Activated CD4-positive, alpha-beta T cell treated with anti-CD3 and anti-CD28 coated beads, Interleukin-2, Interleukin-6, amounts not matched to agents 100 ng/mL and 50 ng/mL, durations not matched to agents 16 hours and 8 hours (primary cell): ENCODE measurements at places on chromosomes 3 and 15.

DNA sequence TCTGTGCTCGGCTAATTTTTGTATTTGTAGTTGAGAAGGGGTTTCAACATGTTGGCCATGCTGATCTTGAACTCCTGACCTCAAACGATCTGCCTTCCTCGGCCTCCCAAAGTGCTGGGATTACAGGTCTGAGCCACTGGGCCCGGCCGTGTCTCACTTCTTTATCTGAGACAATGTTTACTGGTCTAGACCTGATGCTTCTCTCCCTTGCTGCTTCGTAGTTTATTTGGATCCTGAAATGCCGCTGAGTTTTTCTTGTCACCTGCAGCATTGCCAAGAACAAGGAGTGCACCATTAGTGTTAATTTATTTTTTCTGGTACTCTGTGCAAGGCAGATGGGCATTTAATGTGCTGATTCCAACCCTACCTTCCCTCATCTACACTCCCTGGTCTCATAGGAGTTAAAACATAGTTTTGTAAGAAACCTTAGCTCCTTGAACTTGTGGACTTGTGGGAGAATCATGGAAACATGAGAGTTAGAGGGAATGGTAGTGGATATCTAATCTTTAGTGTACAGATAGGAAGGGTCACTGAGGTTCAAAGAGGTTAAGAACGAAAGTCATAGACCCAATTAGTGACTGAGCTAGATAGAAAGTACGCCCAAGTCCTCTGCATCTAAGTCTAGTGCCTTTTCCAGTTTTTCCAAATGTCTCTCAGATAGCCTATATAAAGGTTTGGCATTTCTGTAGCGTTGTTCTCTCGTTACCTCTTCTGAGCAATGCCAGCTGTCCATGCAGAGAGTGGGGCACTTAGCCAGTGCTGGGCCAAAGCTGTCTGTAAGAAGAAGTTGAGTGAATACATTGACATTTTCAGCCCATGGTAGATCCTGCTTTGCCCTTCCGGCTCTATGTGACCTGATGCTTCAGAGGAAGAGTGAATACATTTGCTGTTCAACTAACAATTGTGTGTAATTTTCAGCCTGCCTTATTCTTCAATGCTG is 244.1 kb downstream of the LPP start:
- DNase-seq = no peak

GRCh38 chr3:185763347-185764005 is 61.4 kb downstream of the IGF2BP2 start:
- no peak for DNase-seq

DNA sequence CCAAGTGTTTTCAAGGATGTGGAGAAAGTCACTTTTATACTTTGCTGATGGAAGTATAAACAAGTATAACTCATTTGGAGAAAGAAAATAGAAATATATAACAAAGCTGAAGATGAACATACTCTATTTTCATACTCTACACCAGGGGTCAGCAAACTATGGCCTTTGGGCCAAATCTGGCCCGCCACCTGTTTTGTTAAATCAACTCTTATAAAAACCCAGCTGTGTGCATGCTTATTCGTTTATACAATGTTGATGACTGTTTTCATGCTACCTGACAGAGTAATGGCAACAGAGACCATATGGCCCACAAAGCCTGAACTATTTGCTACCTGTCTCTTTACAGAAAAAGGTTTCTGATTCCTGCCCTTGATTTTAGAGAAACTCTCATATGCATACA is 124.0 kb downstream of the NR1D2 start:
- no peak for DNase-seq

DNA sequence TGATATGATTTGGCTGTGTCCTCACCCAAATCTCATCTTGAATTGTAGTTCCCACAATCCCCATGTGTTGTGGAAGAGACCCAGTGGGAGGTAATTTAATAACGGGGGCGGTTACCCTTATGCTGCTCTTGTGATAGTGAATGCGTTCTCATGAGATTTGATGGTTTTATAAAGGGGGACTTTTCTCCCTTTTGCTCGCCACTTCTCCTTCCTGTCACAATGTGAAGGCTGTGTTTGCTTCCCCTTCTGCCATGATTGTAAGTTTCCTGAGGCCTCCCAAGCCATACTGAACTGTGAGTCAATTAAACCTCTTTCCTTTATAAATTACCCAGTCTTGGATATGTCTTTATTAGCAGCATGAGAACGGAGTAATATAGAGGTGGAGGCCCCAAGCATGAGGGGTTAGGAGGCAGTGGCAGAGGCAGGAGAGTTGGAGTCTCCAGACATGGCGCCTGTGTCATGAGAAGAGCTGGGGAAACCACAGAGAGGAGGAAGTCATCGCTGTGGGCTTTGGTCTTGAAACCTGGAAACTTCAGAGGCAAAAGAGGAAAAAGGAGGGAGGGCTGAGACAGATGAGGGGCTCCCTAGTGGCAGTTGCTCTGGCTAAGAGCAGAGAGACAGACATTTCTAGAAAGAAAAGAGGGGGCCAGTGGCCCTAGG is 107.8 kb upstream of the VEPH1 start:
- no peak for DNase-seq

DNA sequence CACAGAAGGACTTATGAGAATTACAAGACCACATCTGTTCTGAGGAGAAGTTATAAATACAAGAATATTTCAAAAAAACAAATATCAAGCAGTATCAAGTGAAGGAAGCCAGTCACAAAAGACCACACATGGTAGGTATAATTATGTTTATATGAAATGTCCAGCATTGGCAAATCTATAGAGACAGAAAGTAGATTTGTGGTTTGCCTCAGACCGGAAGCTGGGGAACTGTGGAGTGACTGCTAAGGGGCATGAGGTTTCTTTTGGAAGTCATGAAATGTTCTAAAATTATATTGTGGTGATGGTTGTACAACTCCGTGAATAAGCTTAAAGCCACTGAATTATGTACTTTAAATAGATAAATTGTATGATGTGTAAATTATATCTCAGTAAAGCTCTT is 136.9 kb downstream of the FRMD5 start:
- DNase-seq = no peak

DNA sequence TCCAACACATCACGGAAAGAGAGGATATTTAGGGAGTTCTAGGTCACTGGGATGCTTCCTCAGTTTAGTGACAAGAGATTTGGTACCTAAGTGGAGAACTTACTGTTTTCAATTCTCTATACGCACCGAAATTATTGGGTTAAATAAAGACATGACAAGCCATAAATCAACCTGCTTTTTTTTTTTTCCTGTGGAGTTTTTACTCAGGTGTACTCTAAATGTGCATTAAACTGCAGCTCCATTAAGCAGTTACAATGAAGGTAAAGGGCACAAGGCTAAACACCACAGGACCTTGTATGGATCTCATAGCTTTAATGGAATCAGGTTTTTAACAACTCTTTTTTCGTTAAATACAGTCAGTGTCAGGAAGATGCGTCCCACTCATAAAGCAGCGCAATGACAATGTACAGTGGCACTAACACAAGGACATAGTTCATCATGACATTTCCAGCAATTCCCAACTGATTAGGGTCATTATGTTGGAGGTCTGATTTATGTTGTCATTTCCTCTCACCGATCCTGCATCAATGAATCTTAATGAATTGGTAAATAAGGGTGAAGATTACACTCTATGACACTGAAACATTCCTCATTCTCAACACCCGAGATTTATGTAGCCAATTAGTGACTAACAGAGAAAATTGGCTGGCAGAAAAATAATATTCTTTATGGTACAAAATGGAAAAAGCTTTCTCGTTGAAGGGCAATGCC is 355.2 kb downstream of the FOXP1 start:
- DNase-seq = no peak

- no peak for DNase-seq
Observed at GRCh38 chr3:169907476-169907875, 3.9 kb upstream of the SAMD7 start.

GRCh38 chr3:124200407-124200806 is 208.5 kb upstream of the ROPN1 start:
- DNase-seq = no peak

DNA sequence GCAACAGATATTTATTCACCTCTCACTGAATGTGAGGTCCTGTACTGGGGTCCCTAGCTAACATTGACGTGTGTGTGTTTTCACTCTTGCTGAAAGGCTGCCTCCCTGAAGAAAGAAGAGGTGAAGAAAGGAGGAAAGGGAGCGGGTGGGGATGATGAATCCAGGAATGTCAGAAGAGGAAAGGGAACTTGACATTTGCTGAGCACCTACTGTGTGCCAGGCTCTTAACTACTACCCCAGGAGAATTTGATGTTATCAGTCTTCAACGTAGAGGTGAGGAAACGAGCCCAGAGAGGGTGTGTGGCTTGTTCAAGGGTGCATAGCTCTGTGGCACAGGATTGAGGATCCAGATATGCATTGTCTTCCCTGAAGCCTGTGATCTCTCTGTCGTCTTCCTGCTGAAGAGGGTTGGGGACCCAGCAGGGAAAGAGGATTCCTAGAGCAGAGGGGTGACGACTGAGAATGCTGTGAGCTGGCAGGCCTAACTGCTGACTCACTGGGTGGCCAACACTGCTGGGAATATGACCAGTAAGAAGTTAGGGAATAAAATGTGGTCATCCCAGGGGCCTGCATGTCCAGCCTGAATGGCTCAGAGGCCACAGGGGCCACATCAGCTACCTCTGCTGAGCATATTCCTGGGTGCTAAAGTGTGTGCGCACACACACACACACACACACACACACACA is 6.6 kb upstream of the ATP2B2 start:
- DNase-seq = no peak

GRCh38 chr3:3031326-3031725 is 78.8 kb downstream of the IL5RA start:
- DNase-seq = no peak

DNA sequence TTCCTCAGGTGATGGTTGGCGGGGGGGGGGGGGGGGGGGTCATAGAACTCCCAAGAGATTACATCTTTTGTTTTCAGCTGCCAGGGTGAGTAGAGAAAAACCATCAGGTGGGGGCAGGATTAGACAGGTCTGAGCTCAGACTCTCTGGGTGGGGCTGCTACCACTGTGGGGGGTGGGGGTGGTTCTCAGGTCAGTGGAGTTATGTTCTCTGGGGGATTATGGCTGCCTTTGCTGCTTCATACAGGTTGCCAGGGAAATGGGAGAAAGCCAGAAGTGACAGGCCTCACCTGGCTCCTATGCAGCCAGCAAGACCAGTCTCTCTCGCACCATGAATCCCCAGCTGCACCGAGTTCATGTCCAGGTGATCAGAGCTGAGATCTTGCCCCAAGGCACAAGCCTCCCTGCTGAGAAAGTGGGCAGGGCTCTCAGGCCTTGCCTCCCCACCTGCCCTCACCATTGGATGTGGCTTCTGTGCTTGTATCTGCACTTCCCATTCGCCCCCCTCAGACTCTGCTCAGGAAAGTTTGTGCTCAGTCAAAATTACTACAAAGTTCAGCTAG is 828.1 kb downstream of the MCTP2 start:
- DNase-seq = no peak

DNA sequence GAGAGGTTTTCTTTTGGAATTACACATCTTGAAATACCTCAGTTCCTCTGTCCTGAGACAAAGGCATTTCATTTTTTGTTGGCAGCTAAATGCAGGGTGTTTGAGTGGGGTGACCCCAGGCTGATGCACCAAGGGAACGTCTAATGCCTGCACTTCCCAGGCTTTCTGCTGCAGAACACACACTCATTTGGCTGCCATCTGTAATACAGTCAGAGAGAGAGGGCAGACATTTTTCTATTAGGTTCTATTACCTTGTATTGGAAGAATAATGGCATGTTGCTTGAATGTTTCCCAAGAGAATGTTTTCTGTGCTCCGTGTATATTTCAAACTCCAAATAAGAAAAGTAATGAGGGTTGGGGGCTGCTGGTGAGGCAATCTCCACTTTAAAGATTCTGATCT is 87.1 kb downstream of the PTPRG start:
- DNase-seq = no peak

- no peak for DNase-seq
Observed at GRCh38 chr15:101128221-101129015, 123.4 kb downstream of the CHSY1 start.

- DNase-seq = no peak
Observed at GRCh38 chr3:87727783-87728182, 331.0 kb downstream of the CGGBP1 start.

DNA sequence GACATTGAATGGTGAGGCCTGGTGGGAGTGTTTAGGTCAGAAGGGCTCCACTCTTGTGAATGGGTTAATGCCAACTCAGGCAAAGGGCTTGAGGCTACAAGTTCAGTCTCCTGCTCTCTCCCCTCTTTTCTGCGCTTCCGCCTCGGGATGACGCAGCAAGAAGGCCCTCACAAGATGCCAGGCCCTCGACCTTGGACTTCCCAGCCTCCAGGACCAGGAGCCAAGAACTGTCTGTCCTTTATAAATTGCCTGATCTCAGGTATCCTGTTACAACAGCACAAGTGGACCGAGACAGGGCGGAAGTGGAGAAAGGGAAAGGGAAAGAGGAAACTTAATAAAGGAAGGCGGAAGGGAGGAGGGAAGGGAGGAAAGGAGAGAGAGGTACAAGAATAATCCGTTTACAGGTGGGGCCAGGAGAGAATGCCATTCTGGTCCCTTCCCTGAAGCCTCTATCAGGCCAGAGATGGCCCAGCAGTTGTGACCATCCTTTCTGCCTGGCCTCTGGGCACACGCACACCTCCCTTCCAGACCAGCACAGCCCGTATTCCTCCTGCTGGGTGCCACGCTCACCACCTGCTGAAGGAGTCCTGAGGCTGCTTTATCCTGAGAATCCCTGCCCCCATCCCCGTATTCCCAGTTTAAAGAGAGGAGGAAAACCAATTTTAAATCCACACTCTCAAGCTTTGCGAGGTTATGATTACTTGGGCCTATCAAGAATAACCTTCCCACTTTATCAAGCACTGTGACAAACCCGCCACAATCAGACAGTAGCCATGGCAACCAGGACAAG is 64.2 kb downstream of the OXNAD1 start:
- DNase-seq = no peak

DNA sequence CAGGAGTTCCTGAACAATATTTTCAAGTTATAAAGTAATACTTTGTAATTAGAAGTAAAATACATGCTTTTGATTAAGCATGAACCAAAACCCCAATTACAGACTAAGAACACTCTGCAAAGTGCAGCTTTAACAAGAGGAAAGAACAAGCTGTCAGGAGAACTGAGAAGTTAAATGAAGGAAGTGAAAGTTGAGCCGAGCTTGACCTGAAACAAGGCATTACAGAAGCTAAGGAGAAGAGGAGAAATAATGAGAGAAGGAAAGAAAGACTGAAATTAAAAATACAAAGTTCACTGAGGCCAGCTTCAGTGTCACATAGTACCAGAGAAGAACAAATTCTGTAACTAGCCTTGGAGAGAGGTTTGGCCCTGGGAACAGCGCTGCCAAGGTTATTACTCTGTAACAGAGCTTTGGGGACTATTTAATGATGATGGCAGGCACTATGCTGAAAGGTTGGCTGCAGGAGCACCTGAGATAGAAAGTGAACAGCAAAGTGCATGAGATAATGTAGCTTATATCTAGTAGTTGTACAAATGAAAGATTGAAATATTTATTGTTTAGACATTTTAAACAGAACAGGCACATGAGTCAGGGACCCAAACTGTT is 241.9 kb upstream of the PEX5L start:
- no peak for DNase-seq

DNA sequence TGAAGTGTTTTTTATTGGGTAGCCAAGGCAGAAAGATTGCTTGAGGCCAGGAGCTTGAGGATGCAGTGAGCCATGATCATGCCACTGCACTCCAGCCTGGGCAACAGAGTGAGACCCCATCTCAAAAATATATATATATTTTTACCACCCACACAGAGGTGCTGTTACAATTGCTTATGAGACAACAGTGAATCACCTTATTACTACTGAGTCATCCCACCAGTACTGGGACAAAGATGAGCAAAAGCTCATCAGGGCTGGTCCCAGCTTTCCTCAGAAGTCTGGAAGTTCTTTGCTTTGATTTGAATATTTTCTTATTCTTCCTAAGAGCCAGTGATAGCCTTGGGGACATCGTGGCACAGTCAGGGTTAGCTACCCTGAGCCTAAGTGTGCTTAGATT is 207.7 kb downstream of the SOX2 start:
- no peak for DNase-seq
